ENCODE measurements at places on chromosomes 2 and 18.

- DNase-seq: no peak
Observed at GRCh38 chr2:109712746-109713145, 81.4 kb upstream of the RGPD5 start.

GRCh38 chr18:40980171-40980570 lies 974.9 kb upstream of the PIK3C3 start:
- no peak for DNase-seq

- DNase-seq: peak; percentile 33
Observed at GRCh38 chr18:44838971-44839666, 158.4 kb downstream of the SETBP1 start.

GRCh38 chr2:60306267-60306861 lies 247.1 kb downstream of the BCL11A start:
- DNase-seq: no peak

DNA sequence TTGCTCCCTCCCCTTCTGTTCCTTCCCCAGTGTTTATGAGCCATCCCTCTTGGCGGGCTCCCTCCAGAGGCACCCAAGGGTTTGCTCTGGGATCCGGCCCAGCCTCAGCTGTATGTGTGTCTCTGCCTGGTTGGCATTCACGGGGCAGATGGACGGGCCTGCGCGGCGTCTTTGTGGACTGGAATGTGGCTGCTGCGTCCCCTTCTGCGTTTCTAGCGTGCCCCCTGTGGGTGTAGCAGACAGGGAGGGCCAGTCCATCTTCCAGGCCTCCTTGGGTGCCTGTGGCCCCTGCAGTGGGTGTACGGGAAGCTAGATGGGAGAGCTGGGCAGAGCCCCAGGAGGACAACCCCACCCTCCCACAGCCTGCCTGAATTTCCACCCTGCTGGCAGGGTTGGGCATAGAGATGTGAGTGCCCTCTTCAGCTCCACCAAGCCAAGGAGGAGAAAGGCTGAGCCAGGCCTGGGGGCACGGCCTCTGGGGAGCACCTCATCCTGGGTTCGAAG lies 15.7 kb downstream of the GPC1 start:
- no peak for DNase-seq

GRCh38 chr2:6876309-6876708 lies 1.3 kb upstream of the RSAD2 start:
- no peak for DNase-seq

GRCh38 chr2:190809139-190809764 lies 71.4 kb upstream of the GLS start:
- no peak for DNase-seq

GRCh38 chr2:101802329-101802728 lies 104.8 kb downstream of the MAP4K4 start:
- DNase-seq: no peak

GRCh38 chr2:129764376-129765325 lies 214.8 kb upstream of the RAB6C start:
- no peak for DNase-seq

- DNase-seq: no peak
Observed at GRCh38 chr2:904246-905024, 46.2 kb upstream of the SNTG2 start.

GRCh38 chr18:31267823-31268481 lies 50.0 kb upstream of the DSG1 start:
- DNase-seq: no peak

DNA sequence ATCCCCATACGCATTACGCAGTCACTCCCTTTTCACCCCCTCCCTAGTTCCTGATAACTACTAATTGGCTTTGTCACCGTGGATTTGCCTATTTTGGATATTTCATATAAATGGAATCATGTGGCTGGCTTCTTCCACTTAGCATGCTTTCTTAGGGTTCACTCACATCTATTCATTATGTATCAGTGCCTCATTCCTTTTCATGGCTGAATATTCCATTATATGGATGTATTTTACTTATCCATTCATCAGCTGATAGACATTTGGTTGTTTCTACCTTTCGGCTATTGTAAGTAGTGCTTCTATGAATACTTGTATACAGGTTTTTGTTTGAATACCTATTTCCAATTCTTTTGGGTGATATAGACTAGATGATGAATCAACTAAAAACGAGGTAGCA lies 4.9 kb downstream of the ATP5MC3 start:
- no peak for DNase-seq

GRCh38 chr2:231258701-231259100 lies 60.3 kb downstream of the ARMC9 start:
- DNase-seq: no peak

DNA sequence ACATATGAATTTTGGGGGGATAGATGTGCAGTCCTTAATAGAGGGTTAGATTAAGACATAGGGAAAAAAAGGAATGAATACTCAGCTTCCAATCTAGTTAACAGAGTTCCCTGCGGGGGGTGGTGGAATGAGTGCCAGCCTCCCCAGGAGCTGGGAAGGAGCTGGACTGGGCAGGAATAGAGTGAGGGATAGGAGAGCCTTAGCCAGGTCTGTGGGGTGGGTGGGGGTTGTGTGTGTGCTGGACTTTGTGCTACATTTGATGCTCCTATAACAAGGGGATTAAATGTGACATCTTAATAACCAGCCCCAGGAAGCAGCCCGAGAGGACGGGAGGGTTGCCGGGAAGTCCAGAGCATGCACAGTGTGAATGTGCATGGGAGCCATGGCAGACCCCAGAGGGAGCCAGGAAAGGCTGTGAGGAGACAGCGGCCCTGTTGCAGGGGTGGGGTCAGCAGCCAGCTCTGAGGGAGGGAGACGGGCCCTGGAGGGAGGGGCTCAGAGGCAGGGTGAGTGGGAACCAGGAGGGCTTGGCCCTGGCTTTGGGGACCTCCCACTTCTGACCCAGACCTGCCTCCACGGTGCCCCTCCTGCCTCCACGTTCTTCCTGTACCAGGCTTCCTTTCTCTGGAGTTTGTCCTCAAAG lies 3.6 kb upstream of the MBP start:
- DNase-seq: no peak

DNA sequence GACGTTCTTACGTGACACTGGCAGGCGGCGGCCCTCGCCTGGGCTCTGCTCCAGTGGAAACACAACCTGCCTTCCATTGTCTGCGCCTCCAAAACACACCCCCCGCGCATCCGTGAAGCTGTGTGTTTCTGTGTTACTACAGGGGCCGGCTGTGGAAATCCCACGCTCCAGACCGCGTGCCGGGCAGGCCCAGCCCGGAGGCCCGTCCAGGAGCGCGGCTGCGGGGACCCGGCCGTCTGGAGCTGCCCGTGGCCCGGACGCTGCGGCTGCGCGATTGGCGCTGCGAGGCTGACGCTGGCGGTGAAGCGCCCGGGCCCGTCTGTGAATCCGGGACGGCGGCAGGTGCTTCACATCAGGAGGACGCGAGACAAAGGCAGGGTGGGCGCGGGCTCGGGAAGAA lies 670.3 kb upstream of the SALL3 start:
- DNase-seq: no peak

GRCh38 chr2:74502720-74503505 lies 3.5 kb upstream of the LBX2 start:
- no peak for DNase-seq

GRCh38 chr2:122805346-122805745 lies 1049.9 kb downstream of the TSN start:
- no peak for DNase-seq

- DNase-seq: no peak
Observed at GRCh38 chr2:129585760-129586159, 393.7 kb upstream of the RAB6C start.

GRCh38 chr2:127401757-127402695 lies 14.3 kb upstream of the MAP3K2 start:
- DNase-seq: no peak

DNA sequence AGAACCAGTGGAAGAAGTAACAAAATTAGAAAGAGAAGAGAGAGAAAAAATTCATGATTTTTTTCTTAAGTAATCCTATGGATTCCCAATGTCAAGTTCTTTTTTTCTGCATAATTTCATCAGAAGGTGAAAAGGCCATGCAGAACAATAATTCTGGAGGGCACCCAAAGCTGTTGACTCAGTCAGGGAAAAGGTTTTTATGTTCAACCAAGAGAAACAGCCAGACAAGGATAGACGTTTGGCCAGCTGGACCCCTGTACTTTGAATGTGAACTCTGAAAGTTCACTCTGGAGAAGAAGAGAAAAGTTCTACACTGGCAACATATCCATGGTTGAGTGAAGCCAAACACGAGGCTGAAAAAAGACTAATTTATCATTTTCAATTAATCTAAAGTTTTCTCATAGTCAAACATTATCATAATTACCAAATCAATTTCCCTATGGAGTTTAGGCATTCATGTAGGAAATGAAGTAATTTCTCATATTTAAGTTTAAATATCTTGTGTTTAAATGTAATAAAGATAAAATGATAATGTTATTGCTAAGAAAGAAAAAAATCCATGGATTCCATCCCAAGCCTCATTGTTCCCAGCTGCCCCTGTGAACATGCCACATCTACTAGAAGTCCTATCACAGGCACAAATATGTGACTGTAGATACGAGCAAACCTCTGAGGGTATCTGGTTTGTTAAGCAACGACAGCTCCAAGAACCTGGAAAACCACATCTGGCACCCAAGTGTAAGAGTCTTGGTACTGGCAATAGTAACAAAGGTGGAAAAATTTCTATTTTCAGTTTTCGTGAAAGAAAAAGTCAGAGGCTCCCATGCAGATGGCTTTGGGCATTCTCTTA lies 742.7 kb upstream of the ACVR2A start:
- no peak for DNase-seq

- no peak for DNase-seq
Observed at GRCh38 chr18:53101536-53102105, 761.6 kb downstream of the DCC start.

GRCh38 chr18:34754300-34754699 lies 44.2 kb downstream of the DTNA start:
- DNase-seq: no peak

- no peak for DNase-seq
Observed at GRCh38 chr2:234708091-234708683, 211.3 kb upstream of the ARL4C start.

GRCh38 chr2:55451699-55452098 lies 32.0 kb upstream of the CCDC88A start:
- no peak for DNase-seq

DNA sequence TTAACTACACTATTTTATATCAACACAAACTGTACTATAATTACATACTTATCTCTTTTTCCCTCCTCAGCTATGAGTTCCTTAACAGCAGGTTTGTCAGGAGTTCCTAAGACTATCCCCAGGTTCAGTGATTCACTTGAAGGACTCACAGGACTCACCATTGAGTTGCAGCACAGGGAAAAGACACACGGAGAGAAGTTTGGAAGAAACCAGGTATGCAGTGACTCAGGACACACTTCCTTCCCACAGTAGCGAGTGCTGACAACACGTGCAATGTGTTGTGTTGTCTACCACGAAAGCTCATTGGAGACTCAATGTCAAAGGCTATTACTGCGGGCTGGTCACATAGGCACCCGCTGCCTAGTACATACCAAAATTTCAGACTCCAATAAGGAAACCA lies 32.0 kb downstream of the MGAT4A start:
- DNase-seq: no peak

DNA sequence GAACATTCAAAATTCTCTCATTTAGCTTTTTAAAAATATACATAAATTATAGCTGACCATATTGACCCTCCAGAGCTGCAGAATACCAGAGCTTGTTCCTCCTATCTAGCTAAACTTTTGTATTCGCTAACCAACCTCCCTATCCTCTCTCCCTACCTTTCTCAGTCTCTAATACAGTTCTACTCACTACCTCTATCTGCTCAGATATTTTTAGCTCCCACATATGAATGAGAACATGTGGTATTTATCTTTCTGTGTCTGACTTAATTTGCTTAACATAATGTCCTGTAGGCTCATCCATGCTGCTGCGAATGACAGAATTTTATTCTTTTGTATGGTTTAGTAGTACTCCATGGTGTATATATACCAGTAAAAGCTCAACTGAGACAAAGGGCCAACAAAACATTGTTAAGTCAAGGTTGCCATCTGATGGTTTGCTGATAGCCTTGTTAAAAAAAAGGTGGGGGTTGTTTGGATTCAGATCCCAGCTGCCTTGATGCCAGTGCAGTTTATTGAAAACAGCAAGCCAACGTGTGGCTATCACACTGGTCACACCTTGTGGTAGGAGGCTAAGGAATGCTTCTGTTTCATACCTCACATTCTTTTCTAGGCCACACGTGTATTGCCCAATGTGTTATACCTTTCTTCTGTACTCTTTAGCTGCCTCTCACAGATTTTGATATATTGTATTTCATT lies 101.5 kb downstream of the VWA3B start:
- no peak for DNase-seq

- DNase-seq: no peak
Observed at GRCh38 chr18:70220628-70221027, 15.1 kb upstream of the RTTN start.

GRCh38 chr2:149954981-149955600 lies 367.5 kb upstream of the MMADHC start:
- DNase-seq: no peak

DNA sequence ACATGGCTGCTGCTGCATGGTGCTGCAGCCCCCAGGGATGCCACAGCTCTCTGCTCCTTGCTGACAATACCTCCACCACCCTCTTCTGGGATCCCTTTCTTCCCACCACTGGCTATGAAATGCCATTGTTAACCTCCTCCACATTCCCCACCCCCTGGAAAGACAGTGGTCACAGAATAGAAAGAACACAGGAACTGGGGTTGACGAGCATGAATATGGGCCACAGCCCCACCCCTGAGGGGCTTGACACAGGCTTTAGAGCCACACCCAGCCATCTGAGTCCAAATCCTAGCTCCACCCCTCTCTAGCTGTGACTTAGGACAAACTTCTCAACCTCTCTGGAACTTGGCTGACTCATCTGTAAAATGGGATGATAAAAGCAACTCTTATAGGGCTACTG lies 47.3 kb downstream of the TMEM163 start:
- DNase-seq: no peak

- DNase-seq: no peak
Observed at GRCh38 chr2:18900691-18901141, 311.3 kb upstream of the NT5C1B start.

- no peak for DNase-seq
Observed at GRCh38 chr2:191895195-191895594, 48.3 kb upstream of the CAVIN2 start.

- no peak for DNase-seq
Observed at GRCh38 chr2:218386505-218387368, 4.7 kb downstream of the SLC11A1 start.

DNA sequence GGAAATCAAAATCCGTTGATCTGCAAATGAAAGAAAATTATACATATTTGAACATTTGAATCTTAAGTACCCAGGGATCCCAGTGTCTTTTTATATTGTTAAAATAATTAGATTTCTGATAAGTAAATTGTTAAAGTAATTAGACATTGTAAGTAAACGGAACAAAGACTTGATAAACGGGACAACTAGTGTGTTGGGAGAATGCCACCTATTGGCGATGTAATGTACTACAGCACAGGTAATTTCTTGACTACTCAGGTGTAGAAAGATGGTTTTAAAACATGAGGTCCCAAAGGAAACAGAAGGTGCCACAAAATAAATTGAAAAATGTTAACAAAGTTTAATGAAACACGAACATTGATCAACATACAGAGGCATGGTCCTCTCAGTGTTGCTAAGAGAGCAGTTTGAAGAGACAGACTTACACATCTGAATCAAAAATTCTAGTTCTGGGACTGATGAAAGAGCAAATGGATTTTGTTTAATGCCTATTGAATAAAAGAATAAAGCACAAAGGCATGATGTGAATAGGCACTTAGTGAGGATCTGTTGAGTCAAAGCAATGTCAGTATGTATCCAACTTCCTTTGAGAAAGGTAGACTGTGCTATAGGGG lies 103.4 kb upstream of the RASGRP3 start:
- DNase-seq: peak; percentile 22

All from SHP77 treated with DMSO at 0.1 percent for 48 hours (cell line).